Stomach (tissue), 19 donors: ENCODE measurements at places on chromosomes 3 and 15. TPM values are rescaled to one million over a fixed set of nuclear protein-coding genes. Genes with fewer than 3 reads are reported as not detected.

DNA sequence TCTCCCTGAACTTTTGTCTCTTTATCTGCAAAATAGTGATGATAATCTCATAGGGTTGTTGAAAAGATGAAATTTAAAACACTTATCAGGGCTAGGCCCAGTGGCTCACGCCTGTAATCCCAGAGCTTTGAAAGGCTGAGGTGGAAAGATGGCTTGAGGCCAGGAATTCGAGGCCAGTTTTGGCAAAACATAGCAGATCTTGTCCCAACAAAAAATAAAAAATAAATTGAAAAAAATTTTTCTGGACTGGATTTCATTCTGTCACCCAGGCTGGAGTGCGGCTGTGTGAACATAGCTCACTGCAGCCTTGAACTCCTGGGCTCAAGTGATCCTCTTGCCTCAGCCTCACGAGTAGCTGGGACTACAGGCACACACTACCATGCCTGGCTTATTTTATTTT, 29.6 kb downstream of the LMLN start:
- peak; percentile 9 for DNase-seq

GRCh38 chr15:90154861-90155626, 46.1 kb upstream of the SEMA4B start:
- no peak for DNase-seq

Gene CSPG5
- 0.73 TPM for total RNA-seq

Gene SOX14
- not detected for total RNA-seq
